ENCODE measurements at places on chromosomes 16 and 17. TPM values are rescaled to one million over a fixed set of nuclear protein-coding genes. Genes with fewer than 3 reads are reported as not detected.

Gene NOB1
- 42.5 TPM for total RNA-seq

Gene TEX19
- 1.4 TPM for total RNA-seq

Gene COTL1
- 187 TPM for total RNA-seq

Gene FNDC8
- total RNA-seq = not detected

Gene CSHL1
- total RNA-seq = not detected

Gene PRR35
- total RNA-seq = not detected

Gene CDH11
- 4.2 TPM for total RNA-seq

Gene CDRT4
- 0.53 TPM for total RNA-seq

Gene SP6
- total RNA-seq = 1.8 TPM

Gene UNC13D
- 2.7 TPM for total RNA-seq

Gene ITGA2B
- total RNA-seq = not detected

Gene DCXR
- 75.1 TPM for total RNA-seq

Gene TP53TG3C
- total RNA-seq = 0.23 TPM

Gene C17orf67
- total RNA-seq = 1.6 TPM

Gene PSMD3
- total RNA-seq = 243 TPM

Data from HT1080 (cell line).